ENCODE measurements at places on chromosomes 1 and 21. TPM values are rescaled to one million over a fixed set of nuclear protein-coding genes. Genes with fewer than 3 reads are reported as not detected.

The TTC22 gene
- polyA plus RNA-seq = 5.6 TPM

The DEPDC1 gene
- 0.31 TPM for polyA plus RNA-seq

The CFHR3 gene
- not detected for polyA plus RNA-seq

The ANKRD65 gene
- not detected for polyA plus RNA-seq

The ANGPTL1 gene
- not detected for polyA plus RNA-seq

The SPRR5 gene
- polyA plus RNA-seq = not detected

The SPRR3 gene
- not detected for polyA plus RNA-seq

The MATN1 gene
- polyA plus RNA-seq = not detected

The PRR9 gene
- not detected for polyA plus RNA-seq

The THEM5 gene
- 0.38 TPM for polyA plus RNA-seq

- no peak for DNase-seq
Observed at GRCh38 chr1:17895986-17896385, 140.9 kb downstream of the ACTL8 start.

DNA sequence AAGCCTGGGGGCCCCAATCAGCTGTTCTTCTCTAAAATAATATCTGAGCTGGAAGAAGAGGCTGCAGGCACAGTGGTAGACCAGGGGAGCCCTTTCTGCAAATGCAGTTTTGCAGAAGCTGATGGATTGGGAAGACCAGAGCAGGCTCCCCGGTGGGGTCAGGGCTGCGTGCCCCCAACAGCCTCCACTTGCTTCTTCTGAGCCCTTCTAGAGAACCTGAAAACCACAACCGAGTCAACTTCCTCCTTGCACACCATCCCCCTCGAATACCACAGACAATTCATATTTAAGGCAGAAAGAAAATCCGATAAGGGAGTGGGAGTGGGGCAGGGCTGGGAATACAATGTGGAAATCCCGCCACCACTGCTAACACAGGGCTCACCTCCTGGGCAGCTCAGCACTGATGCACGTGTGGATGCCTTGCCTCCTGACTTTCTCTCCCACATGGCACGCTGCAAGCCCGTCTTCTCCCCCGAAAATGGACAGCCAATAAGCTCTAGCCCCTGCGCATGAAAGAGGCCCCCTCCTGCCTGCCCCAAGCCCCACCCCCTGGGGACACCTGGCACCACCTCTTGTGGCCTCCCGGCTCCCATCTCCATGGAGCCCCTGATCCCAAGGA, 25.4 kb upstream of the ALDH4A1 start:
- no peak for DNase-seq

DNA sequence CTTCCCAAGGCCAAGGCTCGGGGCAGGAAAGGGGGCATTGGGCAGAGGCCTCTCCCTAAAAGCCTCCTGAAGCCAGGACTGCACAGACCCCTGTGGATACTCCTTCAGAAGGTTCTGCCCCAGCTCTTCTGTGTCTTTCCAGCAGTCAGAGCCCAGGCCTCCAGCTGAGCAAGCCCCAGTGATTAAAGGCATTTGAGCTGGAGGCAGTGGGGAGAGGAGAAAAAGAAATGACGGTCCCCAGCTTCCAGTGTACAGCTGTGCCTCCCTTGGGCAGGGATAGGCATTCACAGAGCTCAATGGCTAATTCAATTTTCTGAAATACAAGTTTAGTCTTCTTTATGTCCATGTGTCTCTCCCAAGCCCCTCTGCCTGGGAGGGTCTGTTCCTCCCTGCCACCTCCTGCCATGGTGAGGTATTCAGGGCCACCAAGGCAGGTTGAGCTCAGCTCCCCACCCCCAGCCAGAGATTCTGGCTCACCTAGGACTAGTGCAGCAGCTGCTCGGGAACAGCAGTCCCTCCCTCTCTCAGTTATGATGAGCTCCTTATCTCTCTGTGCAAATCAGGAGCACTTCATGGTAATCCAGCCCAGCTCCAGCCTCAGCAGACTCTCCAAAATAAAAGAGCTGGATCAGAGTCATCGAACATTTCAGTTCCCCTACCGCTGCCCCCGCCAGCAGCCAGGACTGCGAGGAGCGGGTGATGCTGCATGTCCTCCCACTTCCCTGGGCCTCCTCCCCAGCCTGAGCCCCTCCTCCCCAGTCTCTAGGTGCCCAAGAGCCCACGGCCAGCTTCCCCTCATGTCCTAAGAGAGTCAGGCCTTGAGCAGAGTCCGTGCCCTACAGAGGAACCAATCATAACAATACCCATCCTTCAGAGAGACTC, 208.4 kb upstream of the ZC3H12A start:
- DNase-seq = no peak

DNA sequence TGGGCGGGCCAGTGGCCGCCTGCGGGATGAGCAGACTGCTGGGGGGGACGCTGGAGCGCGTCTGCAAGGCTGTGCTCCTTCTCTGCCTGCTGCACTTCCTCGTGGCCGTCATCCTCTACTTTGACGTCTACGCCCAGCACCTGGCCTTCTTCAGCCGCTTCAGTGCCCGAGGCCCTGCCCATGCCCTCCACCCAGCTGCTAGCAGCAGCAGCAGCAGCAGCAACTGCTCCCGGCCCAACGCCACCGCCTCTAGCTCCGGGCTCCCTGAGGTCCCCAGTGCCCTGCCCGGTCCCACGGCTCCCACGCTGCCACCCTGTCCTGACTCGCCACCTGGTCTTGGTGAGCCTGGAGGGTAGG, 2.1 kb downstream of the B4GALT2 start:
- DNase-seq = no peak

DNA sequence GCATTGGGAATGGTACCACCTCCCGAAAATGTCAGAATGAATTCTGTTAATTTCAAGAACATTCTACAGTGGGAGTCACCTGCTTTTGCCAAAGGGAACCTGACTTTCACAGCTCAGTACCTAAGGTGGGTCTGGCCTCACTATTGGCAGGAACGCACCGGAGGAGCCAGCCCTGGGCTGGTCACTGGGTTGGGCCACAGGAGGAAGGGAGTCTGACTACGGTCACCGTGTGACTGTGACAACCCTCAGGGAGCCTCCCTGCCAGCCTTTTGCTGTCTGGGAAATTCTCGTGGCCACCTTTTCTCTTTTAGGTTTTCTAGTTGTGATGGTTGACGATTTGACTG, 2.2 kb downstream of the IL10RB start:
- DNase-seq = no peak

DNA sequence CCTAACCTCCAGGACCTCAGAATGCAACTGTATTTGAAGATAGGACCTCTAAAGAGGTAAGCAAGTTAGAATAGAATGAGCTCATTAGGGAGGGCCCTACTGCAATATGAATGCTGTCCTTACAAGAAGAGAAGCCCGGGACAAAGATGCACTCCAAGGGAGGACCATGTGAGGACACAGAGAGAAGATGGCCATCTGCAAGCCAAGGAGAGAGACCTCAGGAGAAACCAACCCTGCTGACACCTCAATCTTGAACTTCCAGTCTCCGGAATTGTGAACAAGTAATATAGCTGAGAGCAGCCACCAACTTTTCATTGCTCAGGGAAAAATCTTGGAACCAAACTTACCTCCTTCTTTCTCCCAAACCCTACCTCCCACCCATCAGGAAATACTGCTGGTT, 15.0 kb upstream of the GALNT2 start:
- no peak for DNase-seq

GRCh38 chr1:162562470-162562828, 927 bp downstream of the UAP1 start:
- no peak for DNase-seq

DNA sequence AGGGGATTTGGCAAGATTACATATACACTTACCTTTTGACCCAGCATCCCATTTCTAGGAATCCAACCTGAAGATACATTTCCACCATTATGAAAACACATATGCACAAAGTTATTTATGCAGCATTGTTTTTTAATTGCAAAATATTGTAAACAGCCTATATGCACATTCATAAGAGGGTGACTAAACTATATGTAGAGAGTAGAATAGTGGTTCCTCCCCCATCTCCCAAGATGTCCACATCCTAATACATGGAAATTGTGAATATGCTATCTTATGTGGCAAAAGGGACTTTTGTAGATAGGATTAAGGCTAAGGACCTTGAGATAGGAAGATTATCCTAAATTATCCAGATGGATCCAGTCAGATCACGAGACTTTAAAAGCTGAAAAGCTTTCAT, 91.6 kb downstream of the CLEC20A start:
- DNase-seq = no peak

GRCh38 chr1:235019471-235019870, 109.2 kb downstream of the TOMM20 start:
- DNase-seq = no peak

DNA sequence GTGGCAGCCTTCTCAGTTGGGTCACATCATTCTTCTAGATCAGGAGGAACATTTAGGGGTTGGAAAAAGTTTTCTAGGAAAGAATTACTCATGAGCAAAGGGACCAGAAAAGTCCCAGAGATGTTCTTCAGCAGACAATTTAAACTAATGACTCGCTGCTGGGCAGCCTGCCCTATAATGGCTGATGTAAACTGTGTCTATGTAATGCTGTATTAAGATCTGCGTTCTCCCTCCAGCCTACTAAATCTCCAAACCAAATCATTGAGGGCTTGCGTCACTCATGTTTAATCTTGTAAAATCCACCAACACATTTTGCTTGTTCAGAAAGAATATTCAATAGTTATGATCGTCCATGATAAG, 92.1 kb downstream of the LRRC8C start:
- DNase-seq = no peak

DNA sequence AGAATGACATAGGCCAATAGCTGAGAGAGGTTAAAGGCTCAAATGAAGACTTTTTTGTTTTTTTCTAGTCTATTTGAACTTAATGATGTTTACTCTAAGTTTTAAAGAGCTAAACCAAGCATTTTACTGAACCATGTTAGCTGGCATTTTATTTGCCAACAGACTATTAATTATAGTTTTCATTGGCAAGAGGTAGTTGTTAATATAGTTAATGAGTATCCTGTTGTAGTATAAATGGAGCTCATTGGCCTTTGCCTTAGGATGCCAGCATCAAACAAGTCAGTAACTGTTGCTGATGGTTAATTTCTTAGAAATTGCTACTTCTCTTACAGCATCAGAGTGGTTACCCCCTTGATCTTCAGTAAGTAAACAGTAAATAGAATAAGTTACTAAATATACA, 339.0 kb upstream of the B3GALT2 start:
- DNase-seq = no peak

GRCh38 chr1:39331647-39332046, 127.2 kb downstream of the MACF1 start:
- no peak for DNase-seq

- no peak for DNase-seq
Observed at GRCh38 chr1:109275706-109276345, 7.1 kb downstream of the PSRC1 start.

- DNase-seq = no peak
Observed at GRCh38 chr1:99441299-99442095, 177.2 kb downstream of the PLPPR4 start.

DNA sequence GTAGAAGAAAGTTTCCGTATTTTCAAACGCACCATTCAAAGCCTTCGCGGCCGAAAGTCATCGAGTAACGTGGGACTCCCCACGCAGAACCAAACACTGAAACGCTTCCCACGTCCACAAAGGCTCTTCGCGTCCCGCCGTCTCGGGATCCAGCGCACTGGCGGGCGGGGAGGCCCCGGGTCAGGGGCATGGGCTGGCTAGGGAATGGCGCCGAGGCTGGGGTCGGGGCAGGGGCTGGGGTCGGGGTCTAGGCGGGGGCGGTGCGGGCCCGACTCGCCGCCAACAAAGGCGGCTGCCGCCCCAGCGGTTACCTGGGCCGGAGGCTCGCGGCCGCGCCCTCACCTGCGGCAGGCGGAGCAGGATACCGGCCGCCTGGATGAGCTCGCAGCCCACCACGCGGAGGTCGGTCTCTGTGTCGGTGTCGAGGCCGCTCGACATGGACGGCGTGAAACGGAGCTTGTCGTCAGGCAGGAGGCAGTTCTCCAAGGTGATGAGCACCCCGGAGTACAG, 403 bp downstream of the CCNL2 start:
- DNase-seq = no peak

- no peak for DNase-seq
Observed at GRCh38 chr1:81548918-81549587, 251.7 kb upstream of the ADGRL2 start.

Data from CD8-positive, alpha-beta memory T cell (primary cell).